Dermis blood vessel endothelial cell (primary cell): ENCODE measurements at places on chromosomes 1 and 21. TPM values are rescaled to one million over a fixed set of nuclear protein-coding genes. Genes with fewer than 3 reads are reported as not detected.

The FMO2 gene
- total RNA-seq = 0.05 TPM in 1 of 2 replicates, not detected in the other

The GJA5 gene
- total RNA-seq = under 0.01 and 0.33 TPM in 2 replicates

The TRIM58 gene
- total RNA-seq = 0.17 and 0.37 TPM in 2 replicates

The FMOD gene
- total RNA-seq = 11.4 and 21.2 TPM in 2 replicates

The GJB5 gene
- total RNA-seq = 0.17 TPM in 1 of 2 replicates, not detected in the other

The SMPDL3B gene
- total RNA-seq = 0.68 and 1.6 TPM in 2 replicates
